ENCODE measurements at places on chromosomes 5 and 9.

DNA sequence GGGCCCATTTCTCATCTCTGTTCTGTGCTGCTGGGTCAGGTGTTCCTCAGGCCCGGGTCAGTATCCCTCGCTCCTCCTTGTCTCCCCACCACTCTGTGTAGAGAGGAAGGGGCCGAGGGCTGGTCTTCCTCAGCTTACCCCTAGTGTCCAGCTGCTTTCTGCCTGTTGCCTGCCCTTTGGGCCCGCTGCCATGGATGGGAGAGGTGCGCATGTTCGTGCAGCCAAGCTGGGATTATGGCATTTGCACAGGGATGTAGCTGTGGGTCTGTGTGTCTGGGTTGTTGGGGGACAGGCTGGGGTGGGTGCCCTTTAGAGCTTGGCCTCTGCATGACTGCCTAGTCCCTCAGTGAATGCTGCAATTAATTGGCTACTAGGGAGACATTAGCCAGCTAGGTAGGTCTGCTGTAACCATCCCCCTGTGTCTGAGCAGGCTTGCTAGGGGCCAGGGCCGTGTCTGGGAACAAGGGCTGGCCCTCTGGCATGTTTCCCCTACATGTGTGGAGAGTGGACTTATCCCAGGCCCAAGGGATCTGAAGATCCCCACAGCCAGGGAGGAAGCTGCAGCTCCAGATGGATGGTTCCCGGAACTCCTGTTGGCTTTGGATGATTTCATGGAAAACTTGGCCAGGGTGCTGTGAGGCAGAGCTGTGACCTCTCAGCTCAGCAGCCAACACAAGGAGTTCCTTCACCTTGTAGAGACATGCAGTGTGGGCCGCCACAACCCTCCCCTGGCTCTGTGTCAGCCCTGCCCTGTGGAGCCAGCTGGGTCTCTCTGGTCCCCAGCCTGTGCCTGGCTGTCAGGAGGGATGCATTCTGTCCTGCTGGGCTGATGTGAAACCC, 161.9 kb downstream of the MACROH2A1 start:
- DNase-seq, result no peak

- DNase-seq, result no peak
Measured at GRCh38 chr5:123444016-123444415, 20.8 kb upstream of the CEP120 start.

DNA sequence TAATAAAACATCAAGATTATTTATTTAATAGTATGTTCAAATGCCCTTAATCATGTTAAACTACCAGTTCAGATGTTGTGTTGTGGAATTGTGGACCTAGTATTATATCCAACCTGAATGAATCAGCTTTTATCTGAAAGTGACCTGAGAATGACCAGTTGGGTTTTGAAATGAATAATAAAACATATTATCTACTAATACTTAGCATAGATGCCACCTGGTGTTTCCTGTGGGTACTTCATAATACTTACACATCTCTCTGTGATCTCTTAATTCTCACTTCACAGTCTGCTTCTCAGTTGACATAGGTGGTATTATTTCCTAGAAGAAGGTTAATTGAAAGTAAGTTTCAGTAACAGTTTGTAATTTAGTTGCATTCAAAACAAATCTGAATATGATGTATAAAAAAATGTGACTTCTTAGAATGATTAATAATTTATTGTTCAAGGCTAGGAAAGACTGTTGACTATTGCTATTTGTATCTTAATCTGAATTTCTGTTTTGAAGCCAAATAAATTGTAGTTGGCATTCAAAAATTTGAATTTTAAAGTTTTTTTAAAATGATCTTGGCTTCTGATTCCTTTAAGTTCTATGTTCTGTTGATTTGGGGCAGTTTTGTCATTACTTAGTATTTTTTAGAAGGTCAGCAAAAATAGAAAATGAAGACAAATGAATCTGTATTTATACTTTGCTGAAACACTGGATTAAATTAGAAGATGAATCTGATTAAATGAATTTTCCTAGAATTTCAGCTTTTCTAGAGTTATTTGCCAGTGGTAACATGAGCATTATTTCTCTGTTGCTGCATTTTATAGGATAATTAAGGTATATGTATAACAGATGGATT, 48.2 kb downstream of the KIF2A start:
- DNase-seq, result peak; percentile 43

DNA sequence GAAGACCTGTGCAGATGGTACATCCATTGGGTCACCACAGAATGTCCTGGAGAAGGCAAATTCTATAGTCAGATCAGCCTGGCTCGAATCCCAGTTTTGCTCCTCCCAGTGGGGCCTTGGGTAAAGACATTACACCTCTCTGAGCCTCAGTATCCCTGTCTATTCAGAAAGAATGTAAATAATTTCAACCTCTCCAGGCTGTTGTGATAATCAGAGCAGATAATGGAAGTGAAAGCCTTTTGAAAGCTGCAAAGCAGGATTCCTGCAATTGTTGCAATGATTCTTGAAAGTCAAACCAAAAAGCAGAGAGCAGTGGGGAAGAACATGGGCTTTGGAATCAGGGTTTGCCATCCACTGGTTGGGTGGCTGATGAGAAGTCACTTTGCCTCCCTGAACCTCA, 63.2 kb downstream of the LHX2 start:
- DNase-seq, result no peak

GRCh38 chr5:72353046-72353445, 32.9 kb downstream of the PTCD2 start:
- no peak for DNase-seq

GRCh38 chr9:129058965-129059795, 21.7 kb upstream of the DOLPP1 start:
- no peak for DNase-seq

GRCh38 chr9:135951889-135952663, 9.1 kb downstream of the UBAC1 start:
- no peak for DNase-seq

DNA sequence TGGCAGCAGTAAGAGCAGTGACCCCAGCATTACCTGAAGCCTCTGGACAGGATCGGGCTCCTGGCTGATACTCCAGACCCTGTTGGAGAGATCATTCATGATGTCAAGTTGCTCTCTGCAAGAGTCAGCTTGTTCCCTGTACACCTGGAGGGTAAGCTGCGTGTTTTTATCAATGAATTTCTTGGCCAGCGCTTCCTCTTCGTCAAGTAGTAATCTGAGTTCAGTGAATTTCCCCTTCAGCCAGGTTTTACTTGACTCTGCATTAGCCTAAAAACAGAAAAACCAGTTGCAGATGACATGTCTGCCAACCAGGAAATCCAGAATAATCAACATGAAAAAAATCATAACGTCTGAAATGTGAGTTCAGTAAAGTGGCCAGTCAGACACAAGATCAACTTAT, 19.1 kb downstream of the TRIM14 start:
- DNase-seq, result no peak

DNA sequence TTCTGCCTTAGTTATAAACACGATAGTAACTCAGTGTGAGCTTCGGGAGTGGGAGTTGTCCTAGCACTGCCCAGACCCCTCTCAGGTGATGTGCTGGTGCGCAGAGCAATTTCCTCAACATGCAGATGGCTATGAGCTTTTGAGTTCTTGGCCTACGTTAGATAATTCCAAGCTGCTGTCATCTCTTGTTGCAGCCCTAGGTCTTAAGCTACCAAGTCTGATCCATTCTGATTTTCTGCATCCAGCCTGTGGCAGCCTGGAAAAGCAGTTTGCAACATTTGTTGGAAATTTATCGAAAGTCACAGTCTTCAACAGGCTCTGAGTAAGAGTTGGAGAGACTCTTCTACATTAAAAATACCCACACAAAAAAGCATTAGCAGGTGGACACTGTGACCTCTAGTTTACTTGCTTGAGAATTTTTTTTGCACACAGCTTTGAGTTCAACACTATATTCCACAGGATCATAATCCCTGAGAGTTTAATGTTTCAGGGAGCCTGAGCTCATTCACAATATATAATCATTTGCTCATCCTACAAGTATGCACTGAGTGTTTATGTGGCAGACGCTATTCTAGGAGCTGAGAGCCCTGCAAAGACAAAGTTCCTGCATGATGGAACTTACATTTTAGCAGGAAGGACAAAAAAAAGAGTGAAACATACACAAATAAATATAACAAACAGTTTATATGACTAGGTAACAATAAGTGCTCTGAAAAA, 91.6 kb downstream of the UBE2QL1 start:
- no peak for DNase-seq

DNA sequence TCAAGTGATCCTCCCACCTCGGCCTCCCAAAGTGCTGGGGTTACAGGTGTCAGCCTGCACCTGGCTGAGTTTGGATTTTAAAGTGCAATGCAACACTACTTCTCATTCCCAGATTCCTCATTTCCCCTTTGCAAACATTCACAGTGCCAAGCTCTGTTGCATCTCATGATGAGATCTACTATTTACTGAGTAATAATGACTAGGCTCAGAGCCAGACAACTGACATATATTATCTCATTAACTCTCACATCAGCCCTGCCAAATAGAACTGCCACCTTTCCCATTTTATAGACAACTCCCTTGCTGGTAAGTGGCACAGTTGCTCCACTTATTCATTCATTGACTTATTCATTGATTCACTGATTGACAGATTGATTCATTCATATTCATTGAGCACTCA, 7.0 kb downstream of the PDE6A start:
- DNase-seq, result no peak

DNA sequence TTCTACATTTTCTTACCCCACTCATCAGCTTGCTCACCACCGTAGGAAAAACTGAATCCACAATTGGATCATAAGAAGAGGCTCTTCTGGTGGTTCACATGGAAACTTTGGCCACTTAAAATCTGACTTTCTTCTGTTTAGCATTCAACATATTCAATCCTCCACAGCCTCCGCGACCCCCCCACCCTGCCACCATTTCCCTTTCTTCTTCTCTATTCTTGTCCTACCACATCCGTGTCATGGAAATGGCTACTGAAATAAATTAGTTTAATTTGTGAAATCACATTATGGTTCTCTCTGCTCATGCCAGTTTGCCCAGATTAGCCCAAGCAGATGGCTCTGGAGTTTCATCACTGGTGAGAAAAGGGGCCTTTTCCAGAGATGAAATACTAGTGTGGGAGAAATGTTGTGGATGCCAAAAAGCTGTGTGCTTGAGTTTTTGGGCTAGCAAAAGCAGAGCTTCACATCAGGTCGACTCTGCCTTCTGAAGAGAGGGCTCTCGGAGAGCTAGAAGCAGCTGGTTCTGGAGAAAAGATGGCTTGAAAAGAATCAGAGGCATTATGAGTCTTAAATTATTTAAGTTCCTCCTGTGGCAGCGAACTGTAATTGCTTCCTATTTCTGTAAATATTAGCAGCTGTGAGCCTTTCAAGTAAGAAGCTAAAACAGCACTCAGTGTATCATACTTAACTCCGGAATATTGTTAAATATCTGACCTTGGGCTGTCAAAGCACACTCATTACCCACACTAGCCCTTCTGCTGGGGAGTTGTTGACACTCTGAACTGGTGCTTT, 107.1 kb downstream of the MAT2B start:
- no peak for DNase-seq

DNA sequence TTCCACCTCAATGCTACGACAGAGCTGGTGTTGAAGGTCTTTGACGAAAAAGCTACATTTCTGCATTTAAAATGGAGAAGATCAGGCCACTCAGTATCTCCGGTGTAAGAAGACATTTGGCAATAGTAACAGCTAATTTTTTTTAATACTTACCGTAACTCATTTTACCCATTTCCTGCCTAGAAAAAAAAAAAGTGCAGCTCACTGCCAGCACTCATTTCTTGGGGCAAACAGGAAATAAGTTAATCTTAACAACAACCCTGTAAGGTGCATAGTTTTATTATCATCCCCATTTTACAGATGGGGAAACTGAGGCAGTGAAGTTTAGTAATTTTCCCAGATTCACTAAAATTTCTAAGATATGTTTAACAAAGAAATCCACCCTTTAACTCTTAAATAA, 27.4 kb upstream of the KCNMB1 start:
- DNase-seq, result no peak

GRCh38 chr5:154977409-154977808, 36.1 kb upstream of the KIF4B start:
- no peak for DNase-seq

- no peak for DNase-seq
Measured at GRCh38 chr5:35229076-35230037, 930 bp downstream of the PRLR start.

- no peak for DNase-seq
Measured at GRCh38 chr5:114324282-114324681, 37.6 kb upstream of the KCNN2 start.

- DNase-seq, result peak; percentile 23
Measured at GRCh38 chr5:176578391-176578808, 29.3 kb downstream of the CDHR2 start.

GRCh38 chr5:1247811-1248210, 22.6 kb downstream of the SLC6A18 start:
- DNase-seq, result no peak

- peak; percentile 39 for DNase-seq
Measured at GRCh38 chr5:135457424-135458071, 5.4 kb upstream of the TIFAB start.

DNA sequence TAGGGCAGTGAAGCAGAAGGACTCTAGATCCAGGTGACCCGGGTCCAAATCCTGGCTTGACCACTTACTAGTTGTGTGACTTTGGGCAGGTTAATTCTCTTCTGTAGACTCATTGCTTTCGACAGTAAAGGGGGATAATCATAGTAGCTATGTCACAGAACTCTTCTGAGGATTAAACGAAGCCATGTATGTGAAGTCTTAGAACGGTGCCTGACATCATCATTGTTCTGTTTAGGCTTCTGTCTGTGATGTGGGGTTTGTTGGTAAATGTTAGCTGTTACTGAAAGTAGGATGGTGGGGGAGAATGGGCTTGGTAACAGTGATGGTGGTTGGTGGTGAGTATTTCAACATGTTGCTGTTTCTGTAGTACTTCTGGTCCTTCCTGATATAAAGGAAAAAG, 73.7 kb downstream of the MAP1B start:
- DNase-seq, result no peak

GRCh38 chr9:131731237-131731636, 8.6 kb downstream of the RAPGEF1 start:
- no peak for DNase-seq

GRCh38 chr9:98365781-98366180, 110.3 kb upstream of the TBC1D2 start:
- no peak for DNase-seq

GRCh38 chr5:55226027-55226933, 835 bp downstream of the MCIDAS start:
- peak; percentile 23 for DNase-seq

DNA sequence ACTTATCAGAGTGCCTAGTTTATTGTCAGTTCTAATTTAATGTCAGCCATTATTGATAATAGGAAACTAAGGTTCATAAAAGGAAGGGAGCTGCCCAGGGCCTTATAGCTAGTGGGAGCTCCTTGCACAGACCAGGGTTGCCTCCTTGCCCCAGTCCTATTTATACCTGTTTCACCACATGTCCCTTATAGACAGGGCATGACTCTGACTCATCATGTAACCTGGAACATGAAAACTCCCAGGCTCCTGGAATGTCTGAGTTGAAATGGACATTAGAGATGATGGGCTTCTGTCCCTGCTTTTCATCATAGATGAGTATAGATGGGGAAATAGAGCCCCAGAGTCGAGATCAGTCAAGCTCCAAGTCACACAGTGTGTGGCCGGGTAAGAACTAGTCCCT, 21.1 kb downstream of the FAT2 start:
- DNase-seq, result no peak

DNA sequence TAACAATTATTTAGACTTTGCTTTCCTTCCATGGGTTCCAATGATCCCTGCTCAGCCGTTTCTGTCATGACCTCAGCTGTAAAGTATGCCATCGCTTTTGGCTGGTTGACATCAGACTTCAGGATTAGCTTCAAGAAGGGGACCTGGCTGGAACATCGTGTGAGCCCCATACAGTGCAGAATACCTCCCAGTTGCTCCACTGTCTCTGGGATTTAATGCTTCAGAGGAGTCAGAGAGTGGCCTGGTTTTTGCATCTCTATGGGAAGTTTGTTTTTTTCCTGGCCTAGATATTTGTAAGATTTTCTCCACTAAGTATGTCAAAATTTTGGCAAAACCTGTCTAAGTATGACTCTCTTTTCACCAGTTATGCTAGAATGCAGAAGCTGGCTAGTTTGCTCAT, 216.9 kb downstream of the GABBR2 start:
- no peak for DNase-seq

All from effector memory CD8-positive, alpha-beta T cell (primary cell).